ENCODE measurements at places on chromosomes 12 and 14.

GRCh38 chr12:106633451-106633823 lies 50.6 kb downstream of the RFX4 start:
- DNase-seq, result no peak

- DNase-seq, result no peak
These were observed 4.2 kb downstream of the OR10G3 start for GRCh38 chr14:21575661-21576060.

DNA sequence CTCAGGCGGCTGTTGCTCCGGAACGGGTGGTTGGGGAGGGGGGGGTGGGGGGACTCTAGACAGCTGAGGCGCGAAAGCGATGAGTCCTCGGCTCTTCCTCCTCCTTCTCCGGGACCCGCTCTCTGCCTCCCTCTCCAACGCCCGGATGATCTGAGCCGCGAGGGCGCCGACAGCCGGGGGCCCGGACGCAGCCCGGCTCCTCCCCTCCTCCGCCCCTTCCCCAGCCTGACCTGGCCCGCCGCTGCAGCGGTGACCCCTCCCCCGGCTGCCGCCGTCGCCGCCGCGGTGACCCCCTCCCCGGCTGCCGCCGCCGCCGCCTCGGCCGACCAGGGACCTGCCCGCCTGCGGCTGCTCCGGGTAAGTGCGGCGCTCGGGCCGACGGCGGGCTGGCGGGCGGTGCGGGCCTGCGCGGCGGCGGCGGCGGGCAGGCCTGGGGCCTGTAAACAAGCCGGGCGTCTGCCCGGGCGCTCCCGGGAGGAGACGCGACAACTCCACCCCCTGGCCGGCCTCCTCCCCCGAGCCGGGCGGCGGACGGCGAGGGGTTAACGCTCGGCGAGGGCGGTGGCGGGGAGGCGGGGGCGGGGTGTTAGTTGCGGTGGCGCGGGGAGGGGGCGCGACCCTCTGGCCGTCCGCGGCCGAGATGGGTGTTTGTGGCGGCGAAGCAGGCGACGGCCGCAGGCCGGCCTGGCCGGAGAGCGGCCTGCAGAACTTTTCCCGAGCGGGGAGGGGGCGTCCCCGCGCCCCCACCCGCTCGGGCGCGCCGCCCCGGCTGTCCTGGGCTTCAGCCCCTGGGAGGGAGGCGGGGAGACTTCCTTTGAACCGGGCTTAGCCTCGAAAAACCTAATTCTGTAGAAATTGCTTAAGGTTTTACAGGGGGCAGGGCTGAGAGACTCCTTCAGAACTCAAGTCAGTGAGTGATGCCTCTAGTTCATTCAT lies 568 bp downstream of the PPM1A start:
- no peak for DNase-seq

GRCh38 chr12:66304296-66304900 lies 2.1 kb downstream of the HELB start:
- no peak for DNase-seq
